ENCODE measurements at places on chromosomes 3 and 15.

DNA sequence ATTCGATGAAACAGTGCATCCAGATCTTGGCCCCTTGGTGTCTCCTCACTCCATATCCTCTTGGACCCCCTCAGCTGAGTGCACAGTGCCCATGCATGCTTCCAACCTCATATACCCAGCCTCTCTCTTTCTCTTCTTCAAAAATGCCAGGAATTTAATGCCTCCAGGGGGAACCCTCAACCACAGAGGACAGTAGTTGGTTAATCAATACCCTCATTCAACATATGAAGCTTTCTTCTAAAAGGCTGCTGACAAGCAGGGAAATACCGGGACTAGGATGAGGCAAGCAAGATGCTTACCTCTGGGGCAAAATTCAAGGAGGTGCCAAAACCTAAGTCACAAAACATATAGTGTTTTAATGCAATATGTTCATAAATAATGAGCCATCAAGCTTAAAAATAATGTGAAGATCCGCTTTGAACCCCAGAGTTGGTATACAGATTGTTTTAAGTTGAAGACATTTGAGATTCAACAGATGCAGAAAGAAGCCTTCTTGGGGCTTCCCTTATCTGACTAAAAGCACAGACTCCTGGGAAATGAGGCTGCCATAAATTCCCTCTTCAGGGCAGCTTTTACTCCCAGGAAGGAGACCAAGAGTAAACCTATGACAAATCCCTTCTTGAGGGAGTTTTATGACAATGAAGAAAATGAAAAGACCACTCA, 48.2 kb upstream of the FHIT start:
- DNase-seq, result no peak

- no peak for DNase-seq
Observed at GRCh38 chr3:11651477-11651876, 7.8 kb upstream of the VGLL4 start.

GRCh38 chr3:65231544-65231943, 543.7 kb upstream of the ADAMTS9 start:
- no peak for DNase-seq

- no peak for DNase-seq
Observed at GRCh38 chr3:122315619-122316018, 9.4 kb upstream of the CSTA start.

GRCh38 chr15:91844928-91845327, 8.6 kb upstream of the SLCO3A1 start:
- DNase-seq, result no peak

- peak; percentile 45 for DNase-seq
Observed at GRCh38 chr3:129016356-129016719, 15.2 kb downstream of the EFCC1 start.

- no peak for DNase-seq
Observed at GRCh38 chr15:96207377-96208006, 123.0 kb upstream of the NR2F2 start.

- DNase-seq, result no peak
Observed at GRCh38 chr3:40827942-40828688, 303.4 kb downstream of the ZNF621 start.

Data from endothelial cell of umbilical vein (primary cell).